ENCODE measurements at places on chromosomes 2 and 18.

- DNase-seq = no peak
Measured at GRCh38 chr2:27495840-27496356, 741 bp upstream of the GCKR start.

DNA sequence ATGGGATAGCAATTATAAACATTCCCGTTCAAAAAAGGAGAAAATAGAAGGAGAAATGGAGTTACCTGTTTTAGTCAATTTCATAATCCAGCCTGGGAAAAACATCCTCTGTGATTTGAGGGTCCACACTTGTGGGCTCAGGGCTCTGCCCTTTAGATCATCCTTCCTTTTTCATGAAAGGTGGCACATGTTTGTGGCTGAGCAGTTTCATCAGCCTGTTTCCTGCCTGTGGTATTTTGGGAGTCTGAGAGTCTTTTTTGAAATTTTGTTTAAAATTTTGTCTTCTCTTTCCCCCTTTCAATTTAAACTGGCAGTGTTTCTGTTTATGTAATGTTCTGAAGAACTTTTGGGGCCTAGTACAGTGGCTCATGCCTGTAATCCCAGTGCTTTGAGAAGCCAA lies 84.0 kb downstream of the KIAA1328 start:
- DNase-seq = no peak

DNA sequence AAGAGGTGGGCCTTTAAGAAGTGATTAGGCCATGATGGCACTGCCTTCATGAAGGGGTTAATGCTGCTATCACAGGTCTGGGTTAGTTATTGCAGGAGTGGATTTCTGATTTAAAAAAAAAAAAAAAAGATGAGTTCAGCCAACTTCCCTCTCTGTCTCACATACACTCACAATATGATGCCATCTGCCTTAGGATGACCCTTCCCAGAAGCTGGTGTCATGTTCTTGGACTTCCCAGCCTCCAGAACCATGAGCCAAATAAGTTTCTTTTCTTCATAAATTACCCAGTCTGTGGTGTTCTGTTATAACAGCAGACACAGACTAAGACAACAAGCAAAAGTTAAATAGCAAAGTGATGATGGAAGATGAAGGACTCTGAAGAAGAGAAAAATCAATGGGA lies 179.7 kb upstream of the ETAA1 start:
- no peak for DNase-seq

GRCh38 chr2:172364261-172364660 lies 63.1 kb upstream of the ITGA6 start:
- DNase-seq = no peak

- no peak for DNase-seq
Measured at GRCh38 chr2:108825736-108826135, 39.2 kb downstream of the CCDC138 start.

DNA sequence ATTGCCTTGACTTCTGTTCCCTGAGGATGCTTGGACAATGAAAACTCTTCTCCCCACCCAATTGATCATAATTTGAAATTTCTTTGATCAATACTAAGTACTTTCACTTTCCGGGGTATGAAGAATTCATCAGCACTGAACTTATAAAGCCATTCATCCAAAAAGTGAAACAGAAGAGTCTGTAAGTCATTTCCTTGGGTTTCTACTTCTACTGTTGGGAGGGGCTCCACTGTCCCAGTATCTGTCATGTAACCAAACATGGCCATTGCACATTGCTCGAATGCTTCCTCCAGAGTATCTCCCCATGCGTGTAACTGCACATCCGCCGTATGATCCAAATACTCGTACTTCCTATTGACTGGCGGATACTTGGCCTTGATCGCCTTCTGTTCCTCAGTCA lies 30.3 kb downstream of the NCL start:
- DNase-seq = no peak

DNA sequence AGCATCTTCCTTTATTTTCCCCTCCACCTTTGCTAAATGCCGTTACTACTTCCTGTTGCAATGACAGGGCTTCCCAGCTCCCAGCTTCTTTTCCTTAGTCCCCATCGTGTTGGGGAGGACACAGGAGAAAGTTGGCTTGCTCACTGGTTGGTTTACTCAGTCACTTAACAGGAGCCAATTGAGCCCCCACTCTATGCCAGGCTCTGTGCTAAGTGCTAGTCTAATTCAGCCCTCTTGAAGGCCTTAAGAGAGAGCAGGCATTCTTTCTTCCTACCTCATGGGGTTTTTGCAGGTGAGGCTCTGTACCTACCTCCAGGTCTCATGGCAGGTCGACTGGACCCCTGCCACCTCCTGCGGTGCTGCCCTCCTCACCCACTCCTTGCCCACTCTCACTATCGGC lies 20.1 kb downstream of the TANC1 start:
- no peak for DNase-seq

DNA sequence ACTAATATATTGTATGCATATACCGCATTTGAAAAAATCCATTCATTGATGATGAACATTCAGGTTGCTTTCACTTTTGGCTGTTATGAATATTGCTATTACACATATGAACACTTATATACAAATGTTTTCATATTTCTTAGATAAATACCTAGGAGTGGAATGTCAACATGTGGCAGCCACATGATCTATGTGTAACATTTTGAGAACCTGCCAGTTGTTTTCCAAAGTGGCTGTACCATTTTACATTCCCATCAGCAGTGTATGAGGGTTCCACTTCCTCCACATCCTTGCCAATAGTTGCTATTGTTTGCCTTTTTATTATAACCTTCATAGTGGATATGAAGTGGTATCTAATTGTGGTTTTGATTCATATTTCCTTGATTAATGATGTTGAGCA lies 40.5 kb downstream of the CCDC85A start:
- DNase-seq = no peak

DNA sequence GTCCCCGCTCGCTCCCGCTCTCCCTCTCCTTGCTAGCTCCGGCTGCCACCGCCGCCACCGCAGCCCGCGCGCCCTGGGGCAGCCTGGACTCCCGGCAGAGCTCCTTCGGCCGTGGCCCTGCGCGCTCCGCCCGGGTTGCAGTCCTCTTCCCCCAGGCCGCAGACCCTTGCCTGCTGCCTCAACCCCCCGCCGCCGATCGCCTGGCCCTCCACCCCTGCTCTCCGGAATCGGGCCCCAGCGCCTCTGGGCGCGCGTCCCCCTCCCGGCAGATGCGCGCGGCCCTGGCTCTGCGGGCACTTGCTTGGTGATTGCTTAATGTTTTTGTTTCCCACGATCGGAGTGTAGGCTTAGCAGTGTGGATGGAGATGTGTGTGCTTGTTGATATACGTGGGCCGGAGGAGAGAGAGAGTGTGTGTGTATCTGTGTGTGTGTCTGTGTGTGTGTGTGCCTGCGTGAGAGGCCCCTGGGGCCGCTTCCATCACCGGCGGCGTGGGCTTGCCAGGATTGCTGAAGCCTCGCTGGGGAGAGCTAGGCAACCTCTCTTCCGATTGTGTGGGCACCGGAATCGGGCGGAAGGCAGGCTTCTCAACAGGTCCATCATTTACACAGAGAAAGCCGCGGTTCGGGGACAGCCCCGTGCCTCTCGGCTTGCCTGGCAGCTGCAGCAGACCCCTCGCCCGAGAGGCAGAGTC lies 877 bp downstream of the INHBB start:
- DNase-seq = no peak

DNA sequence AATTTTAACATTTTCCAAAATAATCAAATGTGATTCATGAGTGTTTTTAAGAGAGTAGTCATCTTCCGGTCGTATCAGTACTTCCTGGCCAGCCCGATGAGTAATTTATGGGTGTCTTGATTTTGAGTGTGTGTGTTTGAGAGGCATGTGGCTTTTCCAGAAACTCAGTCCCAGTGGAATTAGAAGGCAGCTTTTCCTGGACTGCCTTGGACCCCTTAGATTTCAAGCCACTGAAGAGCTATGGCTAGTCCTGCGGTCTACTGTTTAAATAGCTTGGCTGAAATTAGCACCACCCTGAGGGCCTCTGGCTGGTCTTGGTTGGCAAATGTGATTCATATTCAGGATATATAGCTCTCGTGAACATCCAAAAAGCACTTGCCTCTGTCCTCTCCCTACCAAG lies 59.4 kb downstream of the HK2 start:
- no peak for DNase-seq

- DNase-seq = no peak
Measured at GRCh38 chr18:24603151-24603550, 142.7 kb downstream of the HRH4 start.

- no peak for DNase-seq
Measured at GRCh38 chr2:152585830-152586484, 131.3 kb downstream of the PRPF40A start.

GRCh38 chr2:68418855-68419254 lies 48.2 kb downstream of the FBXO48 start:
- no peak for DNase-seq

DNA sequence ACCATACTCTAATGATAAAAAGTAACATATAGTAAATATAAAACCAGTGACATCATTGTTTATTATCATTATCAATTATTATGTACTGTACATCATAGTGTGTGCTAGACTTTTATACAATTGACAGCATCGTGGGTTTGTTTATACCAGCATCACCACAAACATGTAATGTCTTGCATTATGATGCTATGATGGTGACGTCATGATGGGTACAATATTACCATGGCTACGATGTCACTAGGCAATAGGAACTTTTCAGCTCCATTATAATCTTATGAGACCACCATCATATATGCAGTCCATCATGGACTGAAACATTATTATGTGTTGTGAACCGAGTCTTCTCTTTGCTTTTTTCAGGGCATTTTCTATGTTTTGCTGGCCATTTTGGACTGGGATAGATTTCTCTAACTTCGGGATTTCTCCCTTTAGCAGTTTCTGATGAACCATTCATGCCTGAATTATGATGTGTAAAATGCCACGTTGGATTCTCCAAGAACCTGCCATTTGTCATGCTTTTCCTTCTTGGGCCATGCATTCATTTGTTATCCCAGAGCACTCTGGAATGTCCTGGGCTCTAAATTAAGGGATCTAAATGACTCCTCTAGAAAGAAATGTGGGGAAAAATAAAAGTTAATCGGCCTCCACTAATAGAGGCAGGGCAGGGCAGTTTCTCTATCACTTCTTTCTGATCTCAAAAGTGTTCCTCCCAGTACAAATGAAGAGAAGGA lies 325.6 kb upstream of the TNP1 start:
- DNase-seq = no peak

DNA sequence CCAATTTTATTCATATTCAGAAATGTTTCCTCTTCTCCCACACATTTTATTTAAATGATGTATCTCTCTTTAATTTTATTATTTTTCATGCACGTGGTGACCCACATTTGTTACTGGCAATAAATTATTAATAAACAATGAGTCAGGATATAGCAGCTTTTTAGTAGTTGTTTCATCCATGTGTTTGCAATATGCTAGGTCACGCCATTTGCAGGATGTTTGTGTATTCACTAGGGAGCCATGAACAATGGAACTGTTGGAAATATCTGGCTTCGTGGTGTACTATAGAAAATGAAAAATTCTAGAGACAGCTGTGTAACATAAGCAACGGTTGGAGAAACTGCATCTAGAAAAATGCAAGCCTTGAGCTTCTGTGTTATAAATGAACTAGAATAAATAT lies 176.0 kb upstream of the COL3A1 start:
- DNase-seq = no peak

GRCh38 chr2:240160291-240161086 lies 20.0 kb upstream of the OTOS start:
- DNase-seq = no peak

GRCh38 chr18:8493141-8493540 lies 116.1 kb upstream of the RAB12 start:
- no peak for DNase-seq

- no peak for DNase-seq
Measured at GRCh38 chr18:52722904-52723303, 382.9 kb downstream of the DCC start.

GRCh38 chr2:1781291-1782080 lies 37.2 kb upstream of the PXDN start:
- DNase-seq = no peak

GRCh38 chr2:131516011-131516410 lies 11.7 kb upstream of the CCDC74A start:
- no peak for DNase-seq

- DNase-seq = no peak
Measured at GRCh38 chr18:21739604-21740537, 721 bp upstream of the MIB1 start.

- no peak for DNase-seq
Measured at GRCh38 chr2:75458201-75458600, 102.5 kb downstream of the EVA1A start.

GRCh38 chr18:14924226-14924625 lies 176.3 kb downstream of the ANKRD30B start:
- DNase-seq = no peak

DNA sequence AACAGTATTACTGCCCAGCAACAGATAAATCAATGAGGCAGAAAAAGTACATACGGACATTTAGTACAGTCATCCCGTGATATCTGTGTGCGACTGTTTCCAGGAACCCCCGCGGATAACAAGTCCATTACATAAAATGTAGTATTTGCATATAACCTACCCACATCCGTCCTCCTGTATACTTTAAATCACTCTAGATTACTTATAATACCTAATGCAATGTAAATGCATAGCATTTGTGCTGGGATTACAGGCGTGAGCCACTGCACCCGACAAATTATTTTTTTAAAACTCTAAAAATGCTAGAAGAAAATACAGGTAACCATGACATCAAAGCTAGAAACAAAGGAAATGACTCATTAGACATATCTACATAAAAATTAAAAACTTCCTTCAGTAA lies 91.6 kb downstream of the FAM161A start:
- DNase-seq = no peak

DNA sequence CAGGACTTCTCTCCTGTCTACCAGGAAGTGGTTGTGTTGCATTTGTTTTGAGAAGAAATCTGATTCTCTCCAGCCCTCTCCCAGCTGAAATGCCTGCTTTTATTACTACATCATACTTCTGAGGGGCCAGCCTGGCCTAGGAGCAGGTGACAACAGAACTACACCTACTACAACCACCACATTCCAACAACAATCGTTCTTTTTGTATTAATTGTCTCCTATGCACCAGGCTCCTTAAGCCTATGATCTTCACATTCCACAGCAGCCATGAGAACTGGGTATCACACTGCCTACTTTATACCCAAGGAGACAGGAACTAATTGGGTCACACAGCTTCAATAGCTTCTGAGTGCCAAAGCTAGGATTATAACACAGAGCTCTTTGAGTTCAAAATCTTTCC lies 167.7 kb downstream of the TDRD15 start:
- no peak for DNase-seq

DNA sequence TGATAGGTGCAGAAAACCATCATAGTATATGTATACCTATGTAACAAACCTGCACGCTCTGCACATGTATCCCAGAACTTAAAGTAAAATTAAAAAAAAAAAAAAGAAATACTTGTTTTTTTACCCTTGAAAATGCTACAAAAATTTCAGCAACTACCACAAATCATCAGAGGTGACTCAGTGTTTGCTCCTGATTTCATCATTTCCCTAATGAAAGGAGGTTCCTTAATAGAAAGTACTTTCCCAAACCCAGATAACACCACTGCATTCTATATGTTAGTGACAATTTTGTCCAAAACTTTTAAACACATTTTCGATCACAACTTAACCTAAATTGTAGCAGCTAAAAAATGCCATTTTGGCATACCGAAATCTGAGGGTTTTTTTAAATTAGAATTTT lies 163.3 kb downstream of the SLC39A10 start:
- DNase-seq = no peak

GRCh38 chr2:121519732-121520640 lies 10.7 kb upstream of the RNU4ATAC start:
- DNase-seq = no peak

Measured in stimulated activated CD8-positive, alpha-beta memory T cell treated with anti-CD3 and anti-CD28 coated beads, Interleukin-7, amount 100 ng/mL, for 24 hours (primary cell).